ENCODE measurements at places on chromosomes 16 and 17.

- DNase-seq = no peak
Measured at GRCh38 chr17:59345476-59345875, 14.0 kb downstream of the YPEL2 start.

DNA sequence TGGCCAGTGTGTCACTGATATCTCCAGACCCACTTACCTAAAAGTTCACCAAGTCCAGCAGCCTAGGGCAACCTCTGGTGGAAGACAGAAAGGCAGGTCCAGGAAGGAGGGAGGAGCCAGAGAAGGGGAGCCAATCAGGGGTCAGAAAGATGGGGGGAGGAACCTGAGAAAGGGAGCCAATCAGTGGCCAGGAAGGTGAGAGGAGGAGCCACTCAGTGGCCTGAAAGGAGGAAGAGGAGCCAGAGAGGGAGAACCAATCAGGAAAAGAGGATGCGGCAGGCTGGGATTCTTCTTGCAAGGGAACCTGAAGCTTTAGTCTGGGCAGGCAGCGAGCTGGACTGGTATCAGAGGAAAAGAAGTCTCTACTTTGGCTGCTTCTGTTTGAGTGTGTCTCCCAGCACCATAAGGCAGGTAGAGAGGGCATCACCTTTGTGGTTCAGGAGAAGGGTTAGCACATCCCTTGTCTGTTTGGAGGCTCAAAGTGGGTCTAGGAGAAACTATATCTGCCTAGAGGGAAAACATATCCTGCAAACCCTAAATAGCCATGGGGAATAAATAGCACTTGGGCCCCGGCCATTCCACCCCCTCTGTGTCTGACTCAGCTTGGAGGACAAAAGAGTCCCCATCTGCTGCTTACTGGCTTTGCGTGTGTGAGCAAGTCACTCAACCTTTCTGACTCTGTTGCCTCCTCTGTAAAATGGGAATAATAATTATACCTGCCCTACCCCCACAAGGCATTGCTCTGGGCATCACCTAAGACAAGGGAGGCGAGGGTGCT, 43.4 kb upstream of the CRHR1 start:
- peak; percentile 9 for DNase-seq

DNA sequence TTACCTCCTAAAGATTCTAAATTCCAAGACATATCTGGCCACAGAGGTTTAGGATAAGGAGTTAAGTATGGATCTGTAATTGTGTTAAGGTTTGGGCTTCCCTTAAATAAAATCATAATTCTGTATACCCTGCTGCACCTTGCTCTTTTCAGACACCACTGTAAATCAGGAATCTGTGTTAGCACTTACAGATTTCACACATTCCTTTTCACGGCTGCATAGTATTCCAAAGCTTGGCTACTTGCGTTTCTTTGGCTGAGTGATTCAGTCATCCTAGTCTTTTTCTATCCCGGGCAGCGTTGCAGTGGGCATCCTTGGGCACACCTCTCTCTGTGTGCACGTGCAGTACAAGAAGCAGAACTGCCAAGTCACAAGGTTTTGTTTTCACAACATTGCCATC, 105.8 kb downstream of the SOCS1 start:
- no peak for DNase-seq

- DNase-seq = no peak
Measured at GRCh38 chr17:14201021-14201987, 35.4 kb downstream of the CDRT15 start.

- no peak for DNase-seq
Measured at GRCh38 chr16:84302111-84302954, 7.7 kb downstream of the WFDC1 start.

DNA sequence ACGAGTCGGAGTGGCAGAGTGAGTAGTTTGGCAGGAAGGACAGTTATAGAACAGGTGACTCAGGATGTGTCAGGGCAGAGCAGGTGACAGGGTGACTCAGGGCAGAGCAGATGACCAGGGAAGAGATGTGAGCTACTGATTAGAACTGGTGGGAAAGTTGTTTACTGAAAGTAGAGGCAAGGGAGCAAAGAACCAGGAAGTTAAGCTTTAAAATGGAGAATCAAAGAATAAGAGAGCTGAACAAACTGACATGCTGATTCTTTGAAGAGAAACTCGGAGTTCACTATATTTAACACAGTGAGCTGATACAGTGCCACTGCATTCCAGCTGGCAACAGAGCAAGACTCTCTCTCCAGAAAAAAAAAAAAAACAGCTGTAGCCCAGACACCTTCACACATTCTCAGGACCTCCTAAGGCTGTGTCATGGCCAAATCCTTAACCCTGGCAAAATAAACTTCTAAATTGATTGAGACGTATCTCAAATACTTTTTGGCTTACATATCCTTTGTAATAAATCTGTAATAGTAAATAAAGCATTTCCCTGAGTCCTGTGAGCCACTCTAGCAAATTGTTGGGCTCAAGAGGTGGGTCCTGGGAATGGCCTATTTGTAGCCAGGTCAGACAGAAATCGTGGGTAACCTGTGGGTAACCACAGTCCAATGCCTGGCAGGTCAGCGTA, 12.3 kb upstream of the UBE2I start:
- DNase-seq = no peak

GRCh38 chr17:76077584-76078110, 1.3 kb upstream of the ZACN start:
- no peak for DNase-seq

- no peak for DNase-seq
Measured at GRCh38 chr17:7307686-7308624, 527 bp downstream of the EIF5A start.

GRCh38 chr17:50146927-50147665, 3.4 kb downstream of the PPP1R9B start:
- DNase-seq = no peak

GRCh38 chr17:39628655-39629493, 2.1 kb downstream of the PPP1R1B start:
- DNase-seq = no peak

GRCh38 chr16:66440970-66441369, 13.9 kb downstream of the BEAN1 start:
- no peak for DNase-seq

All from caudate nucleus (tissue), 63 donors.